SW480 (cell line): ENCODE measurements at places on chromosomes 5 and 9.

DNA sequence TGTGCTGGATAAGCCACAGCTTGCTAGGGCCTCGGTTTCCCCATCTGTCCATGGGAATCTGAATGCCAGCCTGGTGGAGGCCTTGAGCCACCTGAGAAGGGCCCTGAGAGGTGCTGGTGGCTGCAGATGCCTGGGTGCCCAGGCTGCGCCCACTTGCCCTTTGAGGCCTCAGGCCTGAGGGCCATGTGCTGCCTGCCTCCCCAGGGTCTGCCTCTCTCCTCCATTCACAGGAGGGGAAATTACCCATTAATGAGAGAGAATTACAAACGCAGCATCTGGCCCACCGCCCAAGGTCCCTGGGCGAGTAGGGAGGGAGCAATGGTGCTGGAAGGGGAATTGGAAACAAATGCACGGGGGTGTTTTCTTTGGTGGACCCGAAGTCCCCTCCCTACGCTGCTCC lies 59.6 kb downstream of the BARX1 start:
- DNase-seq = no peak

DNA sequence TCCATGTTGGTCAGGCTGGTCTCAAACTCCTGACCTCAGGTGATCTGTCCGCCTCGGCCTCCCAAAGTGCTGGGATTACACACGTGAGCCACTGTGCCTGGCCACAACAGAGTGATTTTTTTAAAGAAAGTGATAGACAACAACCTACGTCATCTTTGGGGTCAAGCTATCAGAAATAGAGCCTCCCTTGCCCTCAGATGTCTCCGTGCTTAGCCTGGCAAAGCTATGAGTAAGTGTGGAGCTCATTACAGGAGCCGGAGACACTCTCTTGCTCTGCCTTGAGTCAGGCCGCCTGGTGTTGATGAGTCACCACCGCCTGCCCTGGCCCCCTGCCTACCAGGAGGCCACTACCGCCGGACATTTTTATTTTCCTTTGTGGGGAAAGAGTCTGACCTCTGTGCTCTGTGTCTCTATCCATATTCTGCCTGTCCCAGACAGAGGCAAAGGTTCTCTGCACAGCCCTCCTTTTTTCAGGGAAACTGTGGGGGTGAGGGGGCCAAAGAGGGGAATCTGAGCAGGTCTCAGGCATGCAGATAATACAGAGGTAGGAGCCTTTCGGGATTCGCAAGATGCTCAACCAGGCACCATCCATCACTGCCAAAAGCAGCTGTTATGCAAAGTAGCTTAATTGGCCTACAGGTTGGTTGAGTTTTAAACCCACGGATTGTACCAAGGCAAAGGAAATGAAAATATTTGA lies 123.7 kb upstream of the CPEB4 start:
- DNase-seq = peak; percentile 97

- no peak for DNase-seq
Measured at GRCh38 chr5:54645882-54646355, 128.4 kb downstream of the SNX18 start.

GRCh38 chr5:122751293-122751782 lies 23.5 kb upstream of the SNX2 start:
- no peak for DNase-seq

- DNase-seq = no peak
Measured at GRCh38 chr9:134050726-134051125, 17.1 kb downstream of the BRD3 start.

GRCh38 chr5:151591144-151591819 lies at the start of gene FAT2:
Gene FAT2 (minus strand): TSS chr5:151591331. CDS start chr5:151568931, 22,400 bp downstream.
- DNase-seq = no peak
